ENCODE measurements at places on chromosomes 16 and 17.

DNA sequence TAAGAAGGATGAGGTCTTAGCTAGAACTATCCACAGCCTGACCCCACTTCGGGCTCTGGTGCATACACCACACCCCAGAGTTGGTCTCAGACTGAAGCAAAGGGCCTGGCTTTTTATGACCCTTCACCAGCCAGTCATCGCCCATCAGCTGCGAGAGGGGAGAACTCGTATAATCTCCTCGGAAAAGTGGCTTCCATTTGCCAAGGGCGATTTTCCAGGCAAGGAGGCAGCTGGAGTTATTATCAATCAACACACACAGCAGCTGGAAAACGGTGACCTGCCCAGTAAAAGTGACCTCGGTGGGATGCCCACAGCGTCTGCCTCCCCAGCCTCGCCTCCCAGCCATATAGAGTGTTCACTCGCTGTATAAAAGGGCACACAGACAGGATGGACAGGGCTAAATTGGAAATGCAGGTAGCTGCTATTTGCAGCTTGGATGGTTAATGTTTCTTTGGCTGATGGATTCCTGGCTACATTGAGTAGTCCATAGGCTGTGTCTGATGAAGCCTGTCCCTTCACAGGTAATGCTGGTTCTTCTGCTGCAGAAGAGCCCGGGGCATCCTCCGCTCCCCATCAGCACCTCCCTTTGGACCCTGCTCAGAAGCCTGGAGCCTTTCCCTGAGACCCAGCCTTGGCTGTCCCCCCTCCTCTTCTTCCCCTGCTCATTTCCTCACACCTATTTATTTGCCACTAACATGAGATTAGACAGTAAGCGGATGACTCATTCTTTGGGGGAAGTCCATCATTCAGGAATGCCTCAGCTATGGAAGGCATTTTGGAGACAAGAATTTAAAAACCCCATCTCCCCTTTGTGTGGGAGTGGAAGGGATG lies 45.7 kb downstream of the TMEM186 start:
- no peak for DNase-seq

DNA sequence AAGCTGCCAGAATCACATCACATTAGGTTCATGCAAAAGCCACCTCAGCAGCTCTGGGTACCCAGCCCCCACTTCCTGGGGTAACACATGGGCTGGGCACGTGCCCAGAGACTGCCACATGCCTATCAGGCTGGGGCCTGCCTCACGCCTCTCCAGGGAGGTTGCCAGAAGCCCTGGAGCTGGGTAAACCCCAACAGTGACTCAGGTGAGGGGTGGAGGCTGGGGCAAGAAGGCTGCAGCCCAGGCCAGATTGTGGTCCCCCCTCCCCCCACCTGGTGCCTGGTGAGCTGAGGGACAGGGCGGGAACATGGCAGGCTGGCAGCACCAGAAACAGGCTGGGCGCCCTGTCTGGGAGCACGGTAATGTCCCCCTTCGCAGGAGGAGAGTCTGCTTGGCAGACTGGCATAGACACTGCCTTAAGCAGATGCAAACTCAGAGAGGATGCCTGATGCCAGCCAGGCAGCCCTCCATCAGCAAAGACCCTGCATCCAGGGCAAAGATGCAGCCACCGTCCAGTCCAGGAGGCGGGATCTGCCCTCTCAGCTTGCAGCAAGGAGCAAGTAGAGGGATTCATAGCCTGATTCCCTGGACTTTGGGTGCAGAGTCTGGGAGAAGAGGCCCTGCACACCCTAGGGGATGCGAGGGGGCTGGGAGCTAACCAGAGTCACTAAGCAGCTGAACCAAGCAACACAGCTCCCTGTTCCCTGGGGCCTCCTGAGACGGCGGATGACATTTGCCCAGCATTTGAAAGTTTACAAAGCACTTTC lies 28.8 kb downstream of the NGFR start:
- DNase-seq = no peak

DNA sequence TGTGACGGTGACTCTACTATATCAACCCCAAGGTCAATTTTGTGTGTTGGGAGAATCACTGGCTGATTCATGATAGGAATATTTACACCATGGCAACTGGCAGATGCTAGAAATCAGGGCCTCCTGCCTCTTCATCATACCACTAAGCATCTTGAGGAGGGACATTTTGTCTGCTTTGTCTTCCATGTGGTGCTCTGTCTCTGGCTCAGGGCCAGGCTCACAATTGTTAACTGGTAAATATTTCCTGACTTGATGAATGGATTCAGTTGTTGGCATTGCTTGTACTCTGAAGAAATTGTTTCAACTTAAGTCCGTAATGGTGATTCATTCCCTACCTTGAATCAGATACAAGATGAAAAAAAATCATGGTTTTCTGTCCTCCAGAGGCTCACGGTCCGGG lies 292.7 kb downstream of the HAPSTR1 start:
- no peak for DNase-seq

- no peak for DNase-seq
Observed at GRCh38 chr16:1915732-1916639, 2.2 kb downstream of the HS3ST6 start.

DNA sequence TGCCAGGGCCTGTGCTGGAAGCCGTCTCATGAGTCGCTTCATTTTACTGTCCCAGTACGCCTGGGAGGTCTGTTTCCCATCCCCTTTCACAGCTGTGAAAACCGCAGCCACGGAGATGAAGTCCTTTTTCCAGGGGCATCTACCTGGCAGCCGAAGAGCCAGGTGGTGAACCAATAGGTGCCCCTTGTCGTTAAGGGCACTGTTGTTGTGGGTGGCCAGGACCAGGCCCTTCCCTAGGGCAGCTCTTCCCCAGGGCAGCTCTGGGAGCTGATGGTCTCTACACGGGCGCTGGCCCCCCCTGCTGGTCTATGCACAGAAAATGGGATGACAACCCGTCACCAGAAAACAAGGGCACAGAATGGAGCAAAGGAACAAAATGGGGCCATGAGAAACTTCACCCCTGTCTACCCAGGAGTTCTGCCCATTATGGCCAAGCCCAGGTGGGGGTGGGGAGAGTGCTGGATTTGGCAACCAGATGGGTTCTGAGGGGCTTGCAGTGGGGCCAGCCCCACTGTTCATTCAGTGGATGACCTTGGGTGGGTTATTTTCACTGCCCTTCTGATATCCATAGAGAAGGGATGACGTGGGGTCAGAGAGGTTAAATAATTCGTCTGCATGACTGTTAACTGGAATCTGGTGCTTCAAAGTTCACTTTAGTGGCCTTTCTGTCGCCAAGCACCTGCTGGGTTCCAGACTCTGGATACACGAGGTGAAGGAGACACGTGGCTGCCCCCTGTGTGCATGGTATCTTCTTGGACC lies 11.5 kb downstream of the RMI2 start:
- DNase-seq = peak; percentile 45

DNA sequence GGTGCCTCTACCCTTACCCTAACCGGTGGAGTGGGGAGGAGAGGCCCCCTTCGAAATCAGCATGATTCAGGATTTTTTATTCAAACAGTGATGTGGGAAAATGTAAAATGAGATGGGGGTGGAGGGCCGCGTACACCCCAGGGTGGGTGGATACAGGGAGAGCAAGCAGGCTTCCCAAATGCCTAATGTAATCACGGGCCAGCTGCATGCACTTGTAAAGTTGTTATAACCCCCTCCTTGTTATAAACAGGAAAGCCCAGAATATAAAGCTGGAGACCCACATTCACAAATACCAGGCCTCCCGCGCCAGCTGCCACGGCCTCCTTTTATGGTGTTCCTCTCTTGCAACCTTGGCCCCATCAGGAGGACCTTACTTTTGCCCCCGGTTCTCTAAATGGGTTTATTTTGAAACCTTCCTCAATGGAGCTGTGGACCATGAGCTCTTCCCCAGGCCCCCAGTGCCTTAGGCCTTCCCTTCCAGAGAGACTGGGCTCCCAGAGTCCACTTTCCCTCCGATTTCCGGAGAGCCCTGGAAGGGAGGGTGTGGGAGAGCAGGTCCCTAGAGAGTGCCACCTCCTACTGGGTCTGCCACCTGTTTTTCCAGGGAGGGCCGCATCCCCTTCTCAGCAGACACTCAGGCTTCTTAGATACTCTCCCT lies 906 bp upstream of the FOXL1 start:
- no peak for DNase-seq

DNA sequence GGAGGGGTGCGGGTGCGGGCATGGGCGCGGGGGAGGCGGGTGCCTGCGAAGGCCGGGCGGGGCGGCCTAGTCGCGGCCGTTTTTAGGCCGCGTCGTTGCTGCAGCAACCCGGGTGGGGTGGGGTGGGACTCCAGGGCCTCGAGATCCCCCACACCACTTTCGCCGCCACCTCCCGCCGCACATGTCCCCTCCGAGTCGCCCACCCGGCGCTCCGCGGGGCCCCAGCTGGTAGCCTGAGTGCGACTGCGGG lies 11.3 kb downstream of the TBX2 start:
- DNase-seq = no peak

DNA sequence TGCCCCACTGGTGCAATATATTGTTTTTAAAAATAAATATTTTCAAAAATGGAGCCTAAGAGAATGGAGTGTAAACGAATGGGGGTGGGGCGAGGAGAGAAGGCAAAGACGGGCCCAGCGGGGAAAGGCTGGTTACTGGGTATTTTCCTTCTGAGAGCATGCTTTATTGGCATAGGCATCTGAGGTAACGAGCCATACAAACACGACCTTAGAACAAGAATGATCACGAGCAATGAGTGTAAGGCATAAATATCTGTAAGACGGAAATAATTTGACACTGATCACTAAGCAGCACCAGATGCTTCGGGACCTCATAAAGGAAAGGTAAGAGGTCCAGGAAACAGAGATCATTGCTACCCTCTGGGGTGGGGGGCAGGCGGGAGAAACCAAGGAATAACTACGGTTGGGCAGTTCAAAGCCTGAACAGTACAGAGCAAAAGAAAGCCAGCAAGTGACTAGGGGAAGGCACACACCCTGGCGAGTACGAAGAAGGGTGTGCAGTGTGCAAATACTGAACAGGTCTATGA lies 959 bp downstream of the SSH2 start:
- no peak for DNase-seq

DNA sequence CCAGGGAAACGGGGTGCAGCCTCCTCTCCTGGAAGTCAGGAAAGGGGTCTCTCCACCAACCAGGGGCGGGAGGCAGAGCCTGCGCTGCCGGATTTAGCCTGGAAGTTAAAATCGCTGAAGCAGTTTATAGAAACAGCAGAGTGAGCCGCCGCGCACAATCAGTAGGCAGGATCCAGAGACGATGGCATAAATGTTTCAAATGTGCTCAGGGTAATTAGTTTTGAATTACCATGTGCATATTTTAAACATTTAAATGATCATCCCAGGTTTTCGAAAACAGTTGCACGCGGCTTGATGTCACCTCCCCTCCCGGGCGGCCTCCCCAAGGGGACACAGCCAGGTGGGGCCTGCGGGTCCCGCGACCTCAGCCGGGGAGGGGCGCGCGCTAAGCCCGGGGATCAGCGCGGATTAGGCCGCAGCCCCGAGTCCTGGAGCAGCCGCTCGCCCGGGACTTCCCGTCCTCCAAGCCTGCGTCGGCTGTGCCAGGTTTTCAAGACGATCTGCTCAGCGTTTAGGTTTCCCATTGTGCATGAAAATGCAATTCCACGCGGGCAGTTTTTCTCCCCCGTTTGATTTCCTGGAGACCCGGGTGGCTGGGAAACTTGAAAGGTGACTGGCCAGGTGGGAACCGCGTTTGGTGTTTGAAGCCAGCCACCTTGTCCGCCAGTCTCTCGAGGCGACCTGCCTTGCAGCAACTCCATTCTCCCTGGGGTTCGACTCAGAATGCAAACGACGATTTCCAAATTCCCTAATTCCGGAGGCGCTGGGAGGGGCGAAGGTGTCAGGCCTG lies 78.3 kb downstream of the RPA1 start:
- DNase-seq = no peak

DNA sequence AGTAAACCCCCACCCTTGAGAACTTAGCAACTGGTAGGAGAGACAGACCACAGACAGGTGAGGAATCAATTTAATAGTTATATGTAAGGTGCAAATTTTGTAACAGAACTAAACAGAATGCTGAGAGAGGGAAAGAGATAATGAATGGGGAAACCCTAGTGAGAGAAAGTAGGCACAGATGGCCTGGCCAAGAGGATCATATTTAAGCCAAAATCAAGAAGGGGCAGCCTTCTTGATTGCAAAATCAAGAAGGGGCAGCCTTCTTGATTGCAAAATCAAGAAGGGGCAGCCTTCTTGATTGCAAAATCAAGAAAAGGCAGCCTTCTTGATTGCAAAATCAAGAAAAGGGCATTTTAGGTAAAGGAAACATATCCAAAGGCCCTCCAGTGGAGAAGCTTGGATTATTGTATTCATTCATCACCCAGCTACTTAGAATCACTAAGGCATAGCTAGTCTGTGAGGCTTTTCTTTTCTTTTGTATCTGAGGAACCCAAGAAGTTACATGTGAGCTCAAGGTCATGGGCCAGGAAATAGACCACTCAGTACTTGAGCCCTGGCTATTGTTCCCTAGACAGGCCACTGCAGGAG lies 190.6 kb downstream of the CYLD start:
- no peak for DNase-seq

DNA sequence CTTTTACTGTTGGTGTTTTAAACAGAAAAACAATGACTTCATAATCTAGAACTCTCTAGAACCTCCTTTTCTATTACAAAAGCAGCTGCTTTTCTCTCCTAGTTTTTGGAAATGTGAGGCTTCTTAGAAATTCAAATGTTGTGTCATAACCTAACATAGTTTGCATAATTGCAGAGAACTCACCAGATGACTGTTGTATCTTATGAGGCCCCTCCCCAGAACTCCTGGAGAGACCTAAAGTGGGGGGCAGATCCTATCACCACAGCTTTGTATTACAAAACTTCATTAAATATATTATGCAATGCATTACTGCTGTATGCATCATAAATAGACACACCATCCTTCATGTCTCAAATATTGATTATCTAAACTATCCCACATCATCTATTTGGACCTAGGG lies 538.7 kb upstream of the HSBP1 start:
- DNase-seq = no peak

DNA sequence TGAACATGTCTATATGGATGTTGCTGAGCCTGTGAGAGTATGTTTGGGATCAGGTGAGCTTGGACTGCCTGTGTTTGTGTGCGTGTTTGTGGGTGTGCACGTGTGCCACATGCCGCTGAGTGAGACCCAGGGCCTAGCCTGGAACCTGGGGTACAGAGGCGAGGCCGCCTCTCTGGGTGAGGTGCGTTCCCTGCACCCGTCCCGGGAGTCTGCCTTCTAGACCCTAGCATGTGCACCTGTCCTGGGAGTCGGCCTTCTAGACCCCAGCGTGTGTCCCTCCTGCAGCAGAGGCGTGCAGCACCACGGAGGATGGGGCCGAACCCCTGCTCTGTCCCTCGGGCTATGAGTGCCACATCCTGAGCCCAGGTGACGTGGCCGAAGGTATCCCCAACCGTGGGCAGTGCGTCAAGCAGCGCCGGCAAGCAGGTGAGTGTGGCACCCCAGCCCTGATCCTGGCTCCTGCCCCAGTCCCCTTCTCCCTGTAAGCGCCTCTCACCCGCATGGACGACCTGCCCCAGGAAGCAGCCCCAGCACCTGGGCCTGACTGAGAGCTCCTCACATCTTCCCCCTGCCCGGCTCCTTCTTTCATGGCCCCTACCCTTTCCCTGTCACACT lies 24.6 kb downstream of the WFDC1 start:
- DNase-seq = no peak

All from stimulated activated CD4-positive, alpha-beta T cell treated with anti-CD3 and anti-CD28 coated beads, Interleukin-15, amount 100 ng/mL, for 48 hours (primary cell).